ENCODE measurements at places on chromosomes 12 and 14.

DNA sequence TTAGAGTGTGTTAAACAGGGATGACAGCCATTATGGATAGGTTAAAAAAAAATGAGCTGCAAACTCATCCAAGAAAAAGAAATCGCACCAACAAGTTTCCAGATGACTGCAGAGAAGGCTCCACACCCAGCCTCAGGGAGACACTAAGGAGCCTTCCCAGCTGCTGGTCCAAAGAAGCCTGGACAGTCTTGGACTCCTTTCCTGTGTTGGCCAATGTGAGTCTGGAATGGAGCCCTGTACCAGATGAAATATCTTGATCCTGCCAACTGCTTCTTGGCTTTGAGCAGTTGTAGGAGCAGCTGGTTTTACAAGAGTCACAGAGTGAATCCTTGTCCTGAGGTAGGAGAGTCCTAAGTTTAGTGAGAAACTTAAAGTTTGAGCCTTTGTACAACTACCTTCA lies 44.5 kb downstream of the SLC38A1 start:
- DNase-seq, result no peak

DNA sequence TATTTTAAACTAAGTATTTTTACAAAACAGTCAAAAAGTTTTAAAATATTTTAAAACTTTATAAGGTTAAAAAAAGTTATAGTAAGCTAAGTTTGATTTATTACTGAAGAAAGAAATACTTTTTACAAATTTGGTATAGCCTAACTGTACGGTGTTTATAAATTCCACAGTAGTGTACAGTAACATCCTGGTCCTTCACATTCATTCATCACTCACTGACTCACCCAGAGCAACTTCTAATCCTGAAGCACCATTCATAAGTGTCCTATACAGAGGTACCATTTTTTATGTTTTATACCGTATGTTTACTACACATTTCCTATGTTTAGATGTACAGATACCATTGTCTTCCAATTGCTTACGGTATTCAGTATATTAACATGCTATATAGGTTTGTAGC lies 170.0 kb downstream of the KLHL28 start:
- no peak for DNase-seq

GRCh38 chr12:107760207-107760808 lies 629 bp downstream of the PRDM4 start:
- no peak for DNase-seq

DNA sequence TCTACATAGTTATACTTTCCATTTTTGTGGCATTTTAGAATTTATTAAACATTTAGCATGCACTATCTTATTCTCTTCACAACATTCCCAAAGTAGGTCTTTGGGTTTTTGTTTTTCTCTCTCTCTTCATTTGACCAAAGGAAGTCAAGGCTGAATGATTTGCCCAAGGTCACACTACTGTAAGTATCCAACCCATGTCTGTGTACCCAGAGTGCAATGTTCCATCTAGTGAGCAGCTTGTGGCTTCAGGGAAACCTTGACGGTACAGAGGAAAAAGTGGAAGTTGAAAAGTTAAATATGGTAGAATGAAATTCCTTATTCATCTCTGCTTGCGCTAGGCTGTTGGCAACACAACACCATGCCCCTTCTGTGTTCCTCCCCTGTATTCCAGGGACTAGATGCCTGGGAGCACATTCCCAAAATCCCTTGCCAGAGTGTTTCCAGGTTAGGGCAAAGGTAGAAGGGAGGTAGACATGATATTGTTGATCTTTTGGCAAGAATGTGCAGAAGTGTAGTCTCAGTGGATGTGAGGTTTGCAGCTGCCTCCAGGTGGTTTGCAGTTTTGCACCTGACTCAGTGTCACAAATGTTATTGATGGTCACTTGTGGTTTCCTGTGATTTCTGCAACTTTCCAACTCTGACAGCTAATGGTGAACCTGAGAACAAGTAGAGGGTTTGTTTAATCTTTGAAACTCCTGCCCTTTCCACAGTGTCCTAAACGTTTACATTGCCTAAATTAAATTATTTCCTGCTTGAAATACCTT lies 196.7 kb downstream of the RMST start:
- no peak for DNase-seq

DNA sequence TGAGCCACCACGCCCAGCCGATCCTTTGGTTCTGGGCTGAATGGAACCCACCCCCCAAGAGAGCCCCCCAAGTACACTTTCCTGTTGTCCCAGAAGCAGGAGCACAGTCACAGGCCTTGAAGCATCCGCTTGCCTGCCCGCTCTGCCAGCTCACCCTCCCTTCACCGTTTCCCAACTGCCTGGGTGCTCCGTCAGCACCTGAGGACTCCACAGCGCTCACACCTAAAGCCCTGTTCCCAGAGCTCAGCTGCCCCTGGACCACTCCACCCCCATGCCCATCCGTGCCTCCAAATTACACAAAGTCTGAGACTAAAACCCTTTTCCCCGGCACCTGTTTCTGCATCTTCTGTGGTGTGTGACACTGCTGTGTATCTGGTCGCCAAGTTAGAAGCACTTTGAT lies 44.3 kb upstream of the TRAF3 start:
- DNase-seq, result no peak

- no peak for DNase-seq
Observed at GRCh38 chr14:93944348-93945069, 17.4 kb downstream of the FAM181A start.

GRCh38 chr12:120971299-120972180 lies 6.8 kb upstream of the HNF1A start:
- no peak for DNase-seq

DNA sequence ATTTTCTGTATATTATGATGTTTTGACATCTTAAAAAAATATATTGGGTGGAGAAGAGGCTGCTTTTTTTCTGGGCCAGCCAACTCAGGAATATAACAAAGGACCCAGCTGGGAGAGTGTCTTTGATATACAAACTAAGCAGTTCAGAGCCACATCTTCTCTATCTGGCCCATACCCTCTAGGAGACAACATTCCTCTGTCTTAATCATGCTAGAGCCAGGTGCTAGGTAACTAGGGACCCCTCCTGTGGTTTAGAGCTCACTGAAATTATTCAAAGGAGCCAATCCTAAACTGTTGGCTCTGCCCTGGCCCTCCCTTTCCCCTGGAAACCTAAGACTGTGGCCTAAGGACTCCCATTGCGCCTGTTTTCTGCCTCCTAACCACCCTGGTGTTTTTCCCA lies 193.1 kb upstream of the DIO2 start:
- DNase-seq, result no peak

- DNase-seq, result no peak
Observed at GRCh38 chr12:102410511-102410910, 69.9 kb downstream of the IGF1 start.

GRCh38 chr14:75547552-75548250 lies 25.4 kb downstream of the BATF start:
- DNase-seq, result no peak

DNA sequence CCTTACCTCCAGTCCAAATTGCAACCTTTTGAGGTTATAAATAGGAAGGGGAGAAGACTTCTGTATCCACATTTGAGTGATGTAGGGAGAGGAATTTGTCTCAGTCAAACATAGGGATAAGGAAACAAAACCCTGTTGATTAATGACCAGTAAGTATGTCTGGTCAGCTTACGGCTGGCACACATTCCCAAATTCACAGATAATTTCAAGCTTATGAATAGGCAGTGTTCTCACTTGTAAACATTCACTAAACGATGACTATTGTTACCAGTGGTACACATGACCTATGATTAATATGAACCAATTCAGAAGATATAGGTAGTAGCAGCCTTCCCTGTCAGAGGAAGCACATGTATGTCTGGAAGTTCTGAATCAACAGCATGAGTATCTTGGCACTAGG lies 33.0 kb upstream of the SLC5A8 start:
- no peak for DNase-seq

DNA sequence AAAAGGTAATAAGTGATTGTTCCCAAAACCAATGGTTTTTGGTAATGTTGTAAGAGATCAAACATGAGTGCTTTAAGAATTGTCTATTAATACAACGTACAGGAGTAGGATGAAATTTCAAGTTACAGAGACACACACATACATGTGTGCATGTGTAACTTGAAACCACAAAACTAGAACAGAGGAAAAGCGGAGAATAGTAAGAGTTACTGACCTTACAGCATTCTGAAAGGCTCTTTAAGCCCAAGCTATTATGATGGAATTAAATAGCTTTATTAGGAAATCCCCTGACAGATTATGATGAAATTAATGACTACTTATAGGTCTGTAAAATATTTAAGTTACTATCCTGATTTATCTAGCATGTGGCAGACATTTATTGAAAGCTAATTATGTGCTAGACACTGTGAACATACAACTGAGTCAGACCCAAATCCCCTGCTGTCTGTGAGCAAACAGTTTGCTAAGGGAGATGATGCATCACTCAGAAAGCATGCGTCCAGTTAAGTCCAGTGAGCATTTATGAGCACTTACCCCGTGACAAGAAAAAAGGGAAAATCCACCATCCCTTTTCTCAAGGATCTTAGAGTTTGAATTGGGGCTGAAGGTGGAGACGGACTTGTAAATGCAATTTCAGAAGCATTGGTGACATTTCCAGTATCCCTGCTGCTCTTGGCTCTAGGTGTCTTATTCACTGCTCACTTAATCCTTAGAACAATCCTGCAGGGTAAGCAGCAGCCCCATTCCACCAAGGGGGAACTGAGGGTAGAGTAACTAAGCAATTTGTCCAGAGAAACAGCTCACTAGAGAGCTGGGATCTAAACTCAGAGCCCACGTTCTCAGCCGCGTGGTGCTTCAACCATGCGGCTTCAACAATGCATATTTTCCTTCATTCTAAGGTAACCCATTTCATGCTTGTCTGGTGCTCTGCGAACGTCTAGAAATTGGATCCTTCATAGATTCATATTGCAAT lies 117.4 kb downstream of the EML1 start:
- no peak for DNase-seq

- DNase-seq, result no peak
Observed at GRCh38 chr12:91441246-91441645, 258.6 kb upstream of the DCN start.

DNA sequence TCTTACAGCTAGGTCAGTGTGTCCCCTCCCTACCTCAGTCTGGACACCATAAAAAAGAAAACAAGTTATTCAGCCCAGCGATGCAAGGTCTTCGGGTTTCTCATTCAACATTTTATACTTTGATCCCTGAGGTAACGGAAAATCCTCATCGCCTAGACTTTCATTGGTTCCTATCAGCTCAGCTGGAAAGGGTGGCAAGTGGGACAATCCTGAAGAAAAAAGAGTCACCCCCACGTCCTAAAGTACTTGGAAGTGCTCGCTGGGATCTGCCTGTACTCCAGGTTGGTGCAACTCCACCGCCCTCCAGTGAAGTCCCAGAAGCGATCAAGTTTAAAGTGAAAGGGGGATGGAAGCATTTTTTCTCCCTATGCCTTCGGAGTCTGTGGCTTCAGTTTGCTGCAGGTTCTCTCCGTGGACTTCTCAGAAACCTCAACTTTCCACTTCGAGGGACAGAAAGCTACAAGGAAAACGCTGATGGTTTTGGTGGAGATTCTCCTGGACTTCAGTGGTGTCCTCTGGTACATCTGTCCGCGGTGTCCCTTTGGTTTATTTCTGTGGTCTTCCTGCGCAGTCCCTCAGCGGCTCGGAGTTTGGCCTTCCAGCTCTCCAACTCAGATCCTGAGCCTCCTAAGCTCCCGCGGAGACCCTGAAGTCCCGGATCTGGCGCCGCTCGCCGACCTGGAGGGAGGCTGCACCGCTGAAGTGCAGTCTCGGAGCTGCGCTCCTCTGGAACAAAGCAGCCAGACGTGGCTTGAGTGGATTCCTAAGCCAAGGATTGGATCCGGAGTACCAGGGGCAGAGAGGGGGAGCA lies 1.8 kb upstream of the LRFN5 start:
- DNase-seq, result no peak

DNA sequence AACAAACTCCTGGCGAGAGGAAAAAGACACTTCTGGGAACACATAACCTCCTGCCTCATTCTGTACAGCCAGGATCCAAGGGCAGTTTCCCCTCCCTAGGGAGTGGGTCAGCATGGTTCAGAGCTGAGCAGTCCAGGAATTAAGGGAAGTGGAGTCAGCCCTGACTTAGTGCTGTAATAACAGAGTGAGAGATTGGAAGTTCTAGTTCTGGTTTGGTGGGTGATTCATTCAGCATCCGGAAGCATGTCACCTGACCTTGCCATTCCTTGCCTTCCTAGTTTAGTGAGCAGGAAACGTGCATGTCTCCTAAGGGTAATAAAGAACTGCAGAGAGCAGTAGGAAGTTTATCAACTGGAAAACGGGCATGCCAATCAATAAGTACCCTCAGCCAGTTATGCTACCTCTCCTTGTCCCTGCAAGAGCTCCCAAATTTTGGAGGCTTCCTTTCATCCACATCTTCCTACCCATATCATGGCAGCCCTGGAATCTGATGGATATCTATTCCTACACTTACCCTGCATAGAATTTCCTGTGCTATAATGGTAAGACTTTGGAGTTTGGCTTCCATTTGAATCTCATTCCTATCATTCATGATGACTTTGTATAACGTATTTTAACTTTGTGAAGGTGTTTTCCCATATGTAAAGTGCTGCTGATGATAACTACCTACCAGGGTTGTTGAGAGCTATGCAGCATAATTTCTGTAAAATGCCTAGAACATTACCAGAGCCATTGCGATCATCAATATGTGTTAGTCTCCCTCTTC lies 28.5 kb upstream of the MAGOHB start:
- no peak for DNase-seq

DNA sequence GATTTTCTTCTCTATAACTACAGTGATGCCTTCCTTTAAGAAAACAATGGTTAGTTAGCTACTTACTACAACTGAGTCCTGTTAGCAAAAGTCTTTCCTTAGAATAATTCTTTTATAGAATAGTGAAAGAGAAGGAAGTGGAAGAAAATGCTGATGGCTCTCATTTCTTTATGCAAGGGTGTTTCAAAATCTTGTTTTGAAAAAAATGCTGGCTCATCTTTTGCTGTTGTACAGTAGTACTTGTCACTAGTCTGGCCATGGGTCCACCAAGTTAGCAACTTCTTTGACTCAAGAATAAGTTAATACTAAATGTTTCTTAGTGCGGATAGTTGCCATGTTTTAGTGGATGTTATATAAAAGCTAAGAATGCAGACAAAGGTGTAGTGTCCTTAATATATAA lies 225.4 kb downstream of the PTPRO start:
- no peak for DNase-seq

- no peak for DNase-seq
Observed at GRCh38 chr14:33564774-33565630, 385.9 kb downstream of the EGLN3 start.

GRCh38 chr12:68291396-68292036 lies 38.1 kb upstream of the IL22 start:
- DNase-seq, result no peak

DNA sequence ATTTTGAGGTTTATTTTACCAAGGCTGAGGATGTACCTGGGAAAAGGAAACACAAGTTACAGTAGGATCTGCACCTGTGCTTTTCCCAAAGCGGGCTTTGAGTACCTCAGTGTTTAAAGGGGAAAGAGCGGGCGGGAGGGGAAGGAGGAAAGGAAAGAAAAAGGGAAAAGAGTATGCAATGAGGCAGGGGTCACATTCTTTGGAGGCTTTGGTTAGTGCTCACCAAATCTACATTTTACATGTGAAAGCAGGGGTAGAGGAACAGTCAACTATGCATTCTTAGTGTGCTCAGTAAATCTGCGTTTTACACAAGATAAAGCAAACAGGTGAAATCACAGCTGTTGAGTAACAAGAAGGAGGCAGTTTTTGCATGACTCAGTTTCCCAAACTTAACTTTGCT lies 242.2 kb downstream of the TMEM132C start:
- DNase-seq, result no peak

- DNase-seq, result no peak
Observed at GRCh38 chr12:71335151-71335962, 104.2 kb upstream of the LGR5 start.

Data from stimulated activated CD4-positive, alpha-beta T cell treated with anti-CD3 and anti-CD28 coated beads, Interleukin-1b, Interleukin-23, amount 100 ng/mL, for 1 hour (primary cell).